ENCODE measurements at places on chromosomes 16 and 17.
A peak's percentile ranks its signal among the peaks of the same experiment; 100 is the strongest.

DNA sequence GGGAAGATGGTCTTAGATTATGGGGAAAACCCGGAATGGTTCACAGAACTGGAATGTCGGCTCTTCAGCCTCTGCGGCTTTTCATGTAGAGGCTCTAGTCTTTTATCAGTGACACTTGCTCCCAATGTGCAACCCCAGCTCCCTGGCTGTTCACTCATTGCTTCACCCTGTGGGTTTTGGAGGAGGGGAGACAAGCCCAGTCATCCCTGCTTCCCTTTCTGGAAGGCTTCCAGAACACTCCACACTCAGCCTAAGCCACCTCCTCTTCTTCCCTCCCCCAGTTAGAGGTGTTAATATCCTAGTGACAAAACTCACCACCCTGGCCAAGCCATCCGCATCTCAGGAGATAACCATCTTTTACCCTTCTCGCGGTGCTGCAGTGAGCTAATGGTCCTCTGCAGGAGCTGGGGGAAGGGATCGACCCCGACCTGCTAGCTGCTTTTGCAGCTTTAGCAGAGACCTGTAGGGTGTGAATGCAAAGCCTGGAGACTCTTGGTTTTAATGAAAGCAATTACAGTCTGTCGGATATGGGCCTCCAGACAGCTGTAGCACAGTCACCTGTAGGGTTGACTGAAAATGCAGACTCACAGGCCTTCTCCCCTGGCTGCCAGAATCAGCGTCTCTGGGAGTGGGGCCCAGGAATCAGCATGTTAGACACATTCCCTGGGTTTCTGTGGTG is 24.3 kb upstream of the LASP1NB start:
- DNase-seq = no peak

- no peak for DNase-seq
These were observed 78.9 kb downstream of the NT5M start for GRCh38 chr17:17382065-17382459.

DNA sequence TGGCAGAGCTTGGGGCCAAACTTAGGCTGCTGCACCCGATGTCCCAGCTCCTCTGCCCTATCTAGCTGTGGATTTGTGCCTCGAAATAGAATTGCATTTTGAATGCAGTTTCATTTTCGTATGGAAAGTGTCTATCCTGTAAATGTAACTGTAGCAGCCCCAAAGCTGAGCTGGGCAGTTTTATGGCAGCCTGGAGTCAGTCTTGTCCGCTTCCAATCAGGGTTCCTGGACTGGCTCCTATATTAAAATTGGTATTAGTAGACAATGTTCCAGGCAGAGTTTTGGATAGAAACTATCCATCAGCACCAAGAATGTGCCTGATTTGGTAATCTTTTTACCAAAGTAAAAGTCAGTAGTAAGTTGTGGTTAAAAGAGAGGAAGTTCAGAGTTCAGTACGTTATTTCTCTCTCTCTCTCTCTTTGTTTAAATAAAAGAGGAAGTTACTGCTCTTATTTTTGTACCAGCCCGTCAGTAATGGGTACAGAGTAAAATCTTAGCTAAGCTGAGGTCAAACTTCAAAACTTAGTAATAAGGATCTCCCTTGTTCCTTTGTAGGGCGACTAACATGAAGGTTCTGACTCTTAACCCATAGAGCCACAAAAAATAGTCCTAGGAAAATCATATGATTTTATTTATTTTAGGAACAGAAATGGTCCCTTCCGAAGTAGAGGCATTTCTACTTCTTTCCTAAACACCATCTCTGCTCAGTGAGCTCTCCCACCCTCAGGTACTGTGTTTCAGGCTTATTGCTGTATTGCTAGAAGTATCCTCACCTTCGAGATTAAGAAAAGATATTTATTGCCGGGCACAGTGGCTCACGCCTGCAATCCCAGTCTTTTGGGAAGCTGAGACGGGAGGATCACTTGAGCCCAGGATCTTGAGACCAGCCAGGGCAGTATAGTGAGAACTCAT is 28.0 kb downstream of the PRKCB start:
- DNase-seq = no peak

GRCh38 chr17:61225178-61225882 is 174.3 kb upstream of the TBX2 start:
- no peak for DNase-seq

- no peak for DNase-seq
These were observed 54.0 kb downstream of the AKAP1 start for GRCh38 chr17:57138956-57139576.

GRCh38 chr17:77666881-77667395 is 291.6 kb upstream of the TNRC6C start:
- DNase-seq = no peak

- DNase-seq = no peak
These were observed 8.5 kb upstream of the CES3 start for GRCh38 chr16:66952430-66953110.

- DNase-seq = no peak
These were observed 12.0 kb upstream of the RNF157 start for GRCh38 chr17:76252040-76252954.

DNA sequence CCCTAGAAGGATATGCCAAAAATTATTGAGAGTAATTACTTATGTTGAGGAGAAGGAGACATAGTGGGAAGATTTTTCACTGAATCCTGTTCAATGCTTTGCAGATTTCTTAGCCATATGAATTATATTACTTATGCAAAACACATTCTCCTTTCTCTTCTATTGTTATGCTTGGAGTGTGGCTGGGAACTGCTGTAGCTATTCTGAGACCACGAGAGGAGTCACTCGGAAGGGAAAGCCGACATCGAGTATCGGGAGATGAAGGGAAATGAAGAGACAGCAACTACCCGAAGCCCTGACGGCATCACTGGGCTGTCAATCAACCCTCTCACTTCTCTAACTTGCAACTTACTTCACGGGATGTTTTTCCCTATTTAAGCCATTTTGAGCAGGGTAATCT is 39.6 kb downstream of the STX8 start:
- DNase-seq = no peak

- no peak for DNase-seq
These were observed 16.2 kb downstream of the SKAP1 start for GRCh38 chr17:48413613-48414405.

GRCh38 chr17:48633266-48633677 is 7.1 kb upstream of the HOXB9 start:
- peak; percentile 63 for DNase-seq

DNA sequence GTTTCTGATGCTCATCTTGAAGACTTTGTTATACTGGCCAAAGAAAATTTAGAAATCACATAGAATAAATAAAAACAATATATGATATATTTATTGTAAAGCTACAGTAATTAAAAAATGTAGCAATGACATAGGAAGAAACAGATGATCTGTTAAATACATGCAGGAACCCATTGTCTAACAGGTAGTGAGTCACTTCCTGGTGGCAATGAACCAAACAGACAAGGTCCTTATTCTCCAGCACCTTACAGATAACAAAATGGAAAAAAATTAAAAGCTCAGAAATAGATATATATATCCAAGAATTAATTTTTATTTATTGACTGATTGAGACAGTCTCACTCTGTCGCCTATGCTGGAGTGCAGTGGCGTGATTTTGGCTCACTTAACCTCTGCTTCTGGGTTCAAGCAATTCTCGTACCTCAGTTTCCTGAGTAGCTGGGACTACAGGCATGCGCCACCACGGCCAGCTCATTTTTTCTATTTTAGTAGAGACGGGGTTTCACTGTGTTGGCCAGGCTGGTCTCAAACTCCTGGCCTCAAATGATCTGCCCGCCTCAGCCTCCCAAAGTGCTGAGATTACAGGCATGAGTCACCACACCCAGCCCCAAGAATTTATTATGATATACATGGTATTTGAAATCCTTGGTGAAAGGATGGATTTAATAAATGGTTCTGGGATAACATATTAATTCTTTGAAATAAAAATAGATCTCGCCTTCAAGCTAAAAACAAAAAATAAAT is 7.5 kb downstream of the NETO2 start:
- DNase-seq = no peak

DNA sequence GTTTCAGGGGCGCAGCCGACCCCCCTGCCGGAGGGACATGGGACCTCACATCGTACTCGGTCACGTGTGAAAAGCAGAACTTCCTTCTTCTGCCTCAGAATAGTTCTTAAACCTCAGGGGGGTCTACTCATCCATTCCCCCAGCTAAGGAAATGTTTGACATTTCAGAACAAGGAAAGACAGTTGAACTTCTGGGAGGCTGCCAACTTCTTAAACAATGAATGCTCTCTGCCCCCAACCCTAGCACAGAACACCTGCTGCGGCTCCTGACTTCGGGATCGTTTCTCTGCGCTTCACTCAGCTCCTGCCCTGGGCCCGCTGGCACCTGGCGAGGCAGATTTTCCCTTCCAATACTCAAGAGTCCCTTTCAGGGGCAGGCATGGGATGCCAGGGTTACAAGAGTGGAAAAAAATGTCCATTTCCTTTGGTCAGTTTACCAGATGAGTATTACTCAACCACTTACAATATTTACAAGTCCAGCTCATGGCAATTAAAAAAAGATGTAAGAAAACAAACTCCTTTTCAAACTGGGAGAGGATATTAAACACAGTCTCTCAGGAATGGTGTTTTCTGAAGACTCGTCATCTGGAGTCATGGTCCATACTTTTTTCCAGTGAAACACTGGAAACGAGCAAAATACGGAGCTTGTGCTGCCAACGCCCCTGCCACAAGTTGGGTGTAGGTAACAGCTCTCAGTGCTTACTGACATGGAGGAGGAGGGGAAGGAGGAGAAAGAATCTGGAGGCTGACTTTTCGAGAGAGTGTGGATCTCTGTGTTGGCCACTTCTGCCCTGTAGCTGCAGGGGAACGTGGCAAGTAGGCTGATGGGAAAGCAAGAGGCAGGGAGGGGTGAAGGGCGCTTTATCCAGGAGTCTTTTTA is 235.7 kb downstream of the NTN1 start:
- DNase-seq = no peak

DNA sequence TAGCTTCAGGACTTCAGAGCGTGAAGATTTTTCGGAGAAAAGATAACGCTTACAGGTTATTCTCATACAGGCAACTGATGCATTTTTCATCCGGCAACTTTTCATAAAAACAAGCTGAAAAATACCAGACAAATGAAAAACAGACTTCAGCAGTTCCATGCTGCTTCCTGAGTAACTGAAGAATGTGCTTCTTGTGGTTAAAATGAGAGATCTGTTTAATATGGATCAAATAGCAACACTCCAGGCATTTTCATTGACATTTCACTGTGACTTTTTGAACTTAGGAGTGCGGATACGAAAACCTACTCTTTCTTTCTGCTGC is 705 bp upstream of the PITPNC1 start:
- DNase-seq = no peak

DNA sequence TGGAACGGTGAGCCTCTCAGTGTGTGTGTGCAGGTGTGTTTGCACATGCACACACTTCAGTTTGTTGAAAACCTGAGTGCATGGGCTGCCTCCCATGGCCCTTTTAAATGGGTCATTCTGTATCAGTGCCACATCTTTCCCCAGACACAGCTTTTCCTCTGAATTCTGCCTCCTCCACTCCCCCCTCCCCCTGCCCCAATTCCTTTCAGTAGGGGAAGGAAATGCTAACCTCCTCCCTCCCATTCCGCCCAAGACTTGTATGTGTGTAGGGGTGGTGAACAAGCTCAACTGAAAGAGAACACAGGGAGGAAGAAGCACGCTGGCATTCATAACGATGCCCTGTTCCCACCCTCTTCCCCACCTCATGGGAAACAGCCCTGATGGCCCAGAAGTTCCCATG is 34.3 kb downstream of the C17orf75 start:
- DNase-seq = no peak

- no peak for DNase-seq
These were observed 5.5 kb upstream of the ZG16B start for GRCh38 chr16:2824626-2825025.

DNA sequence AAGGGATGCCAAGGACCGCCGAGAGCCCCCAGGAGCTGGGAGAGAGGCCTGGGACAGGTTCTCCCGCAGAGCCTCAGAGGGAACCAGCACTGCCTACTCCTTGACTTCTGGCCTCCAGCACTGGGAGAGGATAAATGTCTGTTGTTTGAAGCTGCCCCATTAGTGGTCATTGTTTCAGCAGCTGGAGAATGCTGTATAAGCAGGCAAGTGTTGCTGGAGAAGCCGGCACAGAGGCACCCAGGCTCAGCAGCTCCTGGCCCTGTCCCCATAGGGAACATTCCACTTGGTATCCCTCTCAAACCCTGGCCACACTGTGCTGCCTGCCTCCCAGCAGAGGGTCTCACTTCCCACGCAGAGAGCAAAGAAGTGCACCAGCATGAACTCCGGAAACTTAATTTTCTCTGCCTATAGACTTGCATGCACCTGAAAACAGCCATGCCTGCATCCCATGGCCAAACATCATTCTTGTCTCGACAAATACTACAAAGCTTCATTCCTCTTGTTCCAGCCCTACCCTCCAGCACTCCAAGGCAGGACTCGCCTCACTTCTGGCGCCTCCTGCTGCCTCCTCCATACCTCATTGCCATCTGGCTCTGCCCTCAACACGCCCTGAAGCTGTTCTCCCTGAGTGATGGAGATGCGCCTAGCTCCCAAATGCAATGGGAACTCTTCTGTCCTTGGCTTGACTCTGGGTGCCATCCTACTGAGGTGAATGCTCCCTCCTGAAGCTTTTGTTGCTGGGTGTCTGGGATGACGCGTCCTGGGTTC is 88.1 kb downstream of the DNAH17 start:
- no peak for DNase-seq

DNA sequence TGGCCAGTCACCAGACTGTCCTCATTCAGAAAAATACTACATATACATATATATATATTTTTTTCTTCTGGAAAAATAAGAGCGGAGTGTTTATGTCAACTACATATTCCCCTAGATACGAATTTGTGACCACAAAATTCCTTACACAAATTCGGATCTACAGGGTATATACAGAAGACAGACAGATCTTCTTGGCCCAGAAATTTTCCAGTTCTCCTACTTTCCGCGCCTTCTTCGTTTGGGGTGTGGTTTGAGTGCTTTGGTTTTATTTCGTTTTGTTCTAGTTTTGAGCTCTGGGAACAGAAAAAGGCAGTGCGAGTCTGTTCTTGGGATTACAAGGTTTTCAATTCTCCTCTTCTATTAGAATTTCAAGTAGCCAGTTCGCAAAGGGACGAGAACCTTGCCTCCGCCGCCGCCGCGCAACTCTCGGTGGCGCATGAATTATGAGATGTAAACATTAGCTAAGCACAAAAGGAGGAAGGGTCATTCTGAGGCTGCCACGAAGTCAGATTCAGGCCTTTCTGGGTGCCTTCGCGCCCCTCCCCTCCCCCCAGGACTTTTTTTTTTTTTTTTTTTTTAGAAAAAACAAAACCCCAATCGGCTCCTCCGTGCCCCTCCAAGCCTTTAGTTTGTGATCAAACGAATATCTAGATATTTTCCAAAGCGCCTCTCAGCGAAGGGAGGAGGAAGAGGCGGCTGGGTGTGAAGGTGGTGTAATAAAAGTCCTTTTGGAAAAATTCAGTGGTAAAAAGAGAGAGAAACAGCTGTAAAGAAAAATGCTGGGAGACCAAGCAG is 1.8 kb upstream of the HOXB4 start:
- DNase-seq = no peak

- DNase-seq = peak; percentile 48
These were observed 17.9 kb downstream of the UTP4 start for GRCh38 chr16:69150146-69150865.
